ENCODE measurements at places on chromosomes 6 and 20.

- no peak for DNase-seq
These were observed at the start of gene TBX18 for GRCh38 chr6:84764332-84765049. Gene TBX18 (minus strand): TSS chr6:84764598. CDS start chr6:84764181, 417 bp downstream.

DNA sequence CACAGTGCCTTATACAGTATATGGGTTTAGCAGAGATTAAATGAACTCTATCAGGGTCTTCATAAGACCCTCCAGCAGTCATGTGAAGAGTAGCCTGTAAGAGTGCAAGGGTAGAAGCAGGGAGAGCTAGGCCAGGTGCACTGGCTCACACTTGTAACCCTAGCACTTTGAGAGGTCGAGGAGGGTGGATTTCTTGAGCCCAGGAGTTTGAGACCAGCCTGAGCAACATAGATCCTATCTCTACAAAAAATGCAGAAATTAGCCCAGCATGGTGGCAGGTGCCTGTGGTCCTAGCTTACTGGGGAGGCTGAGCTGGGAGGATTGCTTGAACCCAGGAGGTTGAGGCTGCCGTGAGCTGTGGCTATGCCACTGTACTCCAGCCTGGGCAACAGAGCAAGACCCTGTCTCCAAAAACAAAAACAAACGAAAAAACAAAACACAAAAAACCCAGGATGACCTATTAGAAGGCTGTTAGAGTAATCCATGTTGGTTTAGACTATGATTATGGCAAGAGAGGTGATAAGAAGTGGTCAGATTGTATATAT is 31.9 kb downstream of the NCOA3 start:
- DNase-seq = no peak

DNA sequence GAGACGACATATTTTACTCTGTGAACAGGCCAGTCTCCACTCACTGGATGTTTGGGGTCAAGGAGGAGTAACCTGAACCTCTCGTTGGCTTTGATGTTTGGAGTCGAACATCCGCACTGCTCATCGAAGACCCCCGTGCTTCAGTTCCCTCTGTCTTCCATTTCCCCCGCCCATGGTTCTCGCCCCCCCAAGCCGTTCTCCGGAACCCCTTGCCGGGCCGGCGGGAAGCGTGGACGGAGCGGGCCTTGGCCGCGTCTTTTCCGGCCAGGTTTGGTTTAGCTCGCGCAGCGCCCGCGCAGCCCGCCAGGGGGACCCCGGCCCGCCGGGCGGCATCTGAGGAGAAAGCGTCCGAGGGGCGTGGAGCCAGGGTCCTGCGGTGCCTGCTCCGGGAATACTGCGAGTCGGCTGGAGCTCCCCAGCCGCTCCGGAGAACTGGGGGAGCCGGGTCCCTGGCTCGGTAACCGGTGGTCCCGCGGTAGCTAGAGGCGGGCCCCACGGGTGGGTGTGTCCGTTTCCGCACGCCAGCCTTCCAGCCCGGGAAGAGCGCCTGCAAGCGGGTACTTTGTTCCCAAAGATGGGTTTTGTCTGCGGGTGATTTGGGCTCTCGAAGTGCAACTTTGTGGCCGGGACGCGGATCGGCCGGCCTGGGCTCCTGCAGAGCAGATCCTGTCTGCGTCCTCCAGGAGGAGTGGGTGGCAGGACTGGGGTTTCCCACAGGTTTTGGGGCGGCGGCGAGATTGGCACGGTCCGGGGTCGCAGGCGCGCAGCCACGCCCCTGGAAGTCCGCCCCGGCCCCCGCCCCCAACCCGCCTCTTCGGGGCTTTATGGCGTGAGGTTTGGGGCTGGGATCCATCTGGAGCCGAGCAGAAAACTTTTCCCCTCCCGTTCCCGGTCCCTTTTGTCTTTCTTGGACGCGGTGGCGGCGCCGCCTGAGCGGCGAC is at the start of gene TMEM200A:
TSS of gene TMEM200A (plus strand) at position 852 of the 941 bp plus-strand sequence. CDS start 74,406 bp downstream, outside the sequence.
- DNase-seq = peak; percentile 28

DNA sequence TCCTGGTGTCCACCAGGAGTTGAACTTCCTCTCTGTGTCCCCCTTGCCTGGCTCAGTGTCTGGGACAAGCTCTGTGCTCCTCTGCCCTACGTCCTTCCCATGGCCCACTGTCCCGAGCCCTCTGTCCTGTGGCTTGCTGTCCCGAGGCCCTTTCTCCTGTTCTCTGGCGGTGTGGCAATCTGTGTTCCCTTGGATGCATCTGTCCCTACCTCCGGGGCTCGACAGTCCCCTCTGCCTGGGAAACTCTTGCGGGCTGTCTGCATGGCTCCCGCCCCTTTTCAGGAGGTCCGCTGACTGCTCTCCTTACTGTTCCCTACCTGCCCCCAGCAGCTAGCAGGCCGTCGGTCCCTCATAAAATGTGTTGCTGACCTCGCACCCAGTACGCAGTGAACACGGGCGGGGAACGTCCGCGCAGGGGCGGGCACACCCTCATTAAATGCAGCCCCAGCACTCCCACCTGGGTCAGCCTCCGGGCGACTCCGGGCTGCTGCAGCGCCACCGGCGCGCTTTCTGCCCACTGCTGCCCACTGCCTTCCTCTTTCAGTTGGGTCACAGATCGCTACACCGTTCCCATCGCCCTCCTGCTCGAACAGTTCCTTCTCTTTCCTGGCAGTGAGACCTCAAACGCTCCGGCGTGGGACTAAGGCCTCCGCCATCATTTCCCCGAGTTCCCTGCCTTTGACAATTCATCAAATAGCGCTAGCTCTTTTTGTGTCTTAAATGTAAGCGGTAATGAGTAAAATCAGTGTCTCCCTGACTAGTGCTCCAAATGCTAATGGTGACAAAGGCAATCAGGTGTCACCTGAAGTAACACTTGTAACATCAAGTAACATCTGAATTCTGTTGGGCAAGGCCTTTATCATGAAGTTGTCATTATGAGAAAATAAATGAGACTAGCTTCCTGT is 60.5 kb downstream of the RSPH3 start:
- DNase-seq = no peak

DNA sequence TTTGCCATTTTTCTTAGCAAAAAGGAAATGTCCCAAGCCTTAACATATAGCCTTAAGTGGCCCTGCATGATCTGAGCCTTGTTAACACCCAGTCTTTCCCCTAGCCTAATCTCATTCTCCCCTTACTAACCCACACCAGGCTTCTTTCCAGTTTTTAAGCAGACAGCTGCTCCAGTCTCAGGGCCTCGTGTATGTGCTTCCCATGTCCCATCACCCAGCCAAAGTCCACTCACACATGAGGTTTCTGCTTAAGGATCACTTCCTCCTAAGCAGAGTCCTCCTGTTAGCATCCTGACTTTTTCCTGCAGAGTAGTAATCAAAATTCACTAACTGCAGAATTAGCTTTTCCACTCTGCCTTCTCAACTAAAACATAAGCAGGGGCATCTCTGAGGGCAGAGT is 96.1 kb downstream of the SMLR1 start:
- no peak for DNase-seq

DNA sequence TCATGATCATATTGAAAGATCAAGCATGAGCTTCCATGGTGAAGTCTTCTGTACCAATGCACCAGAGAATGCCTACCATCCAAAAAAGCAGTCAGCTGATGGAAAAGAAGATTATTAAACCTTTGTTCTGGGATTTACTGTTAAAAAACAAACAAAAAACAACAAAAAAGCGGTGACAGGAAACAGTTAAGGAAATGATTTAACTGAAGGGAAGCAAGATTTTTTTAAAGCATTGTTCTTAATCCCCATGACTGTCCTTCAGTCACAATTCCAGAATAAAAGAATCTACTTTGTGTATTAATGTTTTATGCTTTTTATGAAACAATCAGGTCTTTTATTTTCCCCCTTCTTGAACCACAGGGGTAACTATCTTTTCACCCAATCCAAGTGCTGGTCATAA is 23.9 kb downstream of the FAM162B start:
- no peak for DNase-seq

DNA sequence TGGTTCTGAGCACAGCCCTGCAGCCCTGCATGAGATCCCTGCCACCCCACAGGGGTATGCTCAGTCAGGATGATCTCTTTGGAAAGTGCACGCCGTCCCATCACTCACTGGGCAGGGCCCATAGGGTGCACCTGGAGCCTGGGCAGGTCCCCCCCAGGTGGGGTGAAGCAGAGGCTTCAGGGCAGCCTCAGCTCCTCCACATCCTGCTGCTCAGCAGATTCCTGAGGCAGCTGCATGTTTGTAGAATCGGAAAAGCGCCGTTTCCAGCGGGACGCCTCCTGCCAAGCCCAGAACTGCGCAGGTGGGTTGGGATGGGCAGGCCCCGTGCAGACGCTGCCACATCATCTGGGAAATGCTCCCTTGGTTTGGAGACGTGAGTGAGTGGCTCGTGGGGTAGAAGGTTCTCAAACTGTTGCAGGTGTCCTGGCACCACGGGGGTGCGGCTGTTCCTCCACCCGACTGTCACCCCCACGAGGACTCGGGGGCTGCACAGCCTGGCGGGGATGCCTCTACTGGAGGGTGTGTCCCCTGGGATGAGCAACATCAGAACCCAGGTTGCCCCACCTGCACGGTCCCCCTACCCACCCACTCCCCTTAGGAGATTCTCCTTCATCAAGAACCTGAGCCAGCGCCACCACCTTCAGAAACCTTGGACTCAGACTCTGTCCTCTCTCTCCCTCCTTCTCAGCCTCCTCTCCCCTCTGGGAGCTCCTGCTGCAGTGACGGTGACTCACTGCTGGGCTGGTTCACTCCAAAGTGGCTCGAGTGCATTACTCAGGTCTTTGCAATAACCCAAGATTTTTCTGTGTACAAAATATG is 334.1 kb downstream of the TAF4 start:
- DNase-seq = no peak

DNA sequence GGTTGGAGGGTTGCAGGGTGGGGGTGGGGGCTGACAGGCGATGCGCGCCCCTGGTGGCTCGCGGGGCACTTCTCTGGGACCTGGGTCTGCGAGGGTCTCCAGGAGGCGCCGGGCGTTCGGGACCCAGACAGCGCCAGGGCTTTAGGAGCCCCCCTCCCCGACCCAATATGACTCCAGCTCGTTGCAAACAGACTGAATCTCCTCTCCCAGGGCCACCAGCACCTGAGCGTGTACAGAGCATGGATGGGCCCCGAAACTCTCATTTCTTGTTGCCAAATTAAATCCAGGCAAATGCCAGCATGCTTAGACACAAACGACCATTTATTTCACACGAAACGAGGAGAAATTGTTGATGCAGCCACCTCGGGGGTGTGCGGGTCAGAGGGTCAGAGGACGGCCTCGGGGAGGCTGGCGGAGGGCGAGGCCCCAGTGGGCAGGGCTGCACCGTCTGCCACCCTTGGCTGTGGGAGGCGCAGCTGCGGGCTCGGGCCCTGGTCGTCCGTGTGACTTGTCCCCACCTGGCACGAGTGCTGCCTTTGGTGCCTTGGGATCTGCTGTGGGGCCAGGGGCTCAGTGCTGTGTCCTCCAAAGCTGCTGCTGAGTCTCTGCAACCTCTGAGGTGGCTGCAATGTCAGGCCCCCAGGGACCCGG is 20.9 kb upstream of the GATA5 start:
- no peak for DNase-seq

DNA sequence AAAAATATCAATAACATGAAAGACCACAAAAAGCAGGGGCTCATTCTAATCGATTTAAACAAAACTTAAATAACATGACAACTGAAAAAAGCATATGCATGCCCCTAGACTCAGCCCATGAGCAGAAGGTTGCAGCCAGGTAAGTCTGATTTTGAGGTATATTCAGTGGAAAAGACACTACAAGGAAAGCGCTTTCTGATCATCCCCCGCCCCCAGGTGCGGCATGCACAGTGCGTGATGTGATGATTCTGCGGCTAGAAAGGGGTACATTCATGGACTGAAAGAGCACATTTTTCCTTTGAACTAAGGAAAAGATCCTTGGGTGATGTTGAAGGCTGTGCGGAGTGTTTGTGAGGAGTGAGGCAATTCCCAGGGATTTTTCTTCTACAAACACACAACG is 16.9 kb upstream of the FOXC1 start:
- no peak for DNase-seq

- no peak for DNase-seq
These were observed 194.4 kb downstream of the KIF16B start for GRCh38 chr20:16378712-16379370.

GRCh38 chr6:107807196-107807811 is 16.8 kb downstream of the SCML4 start:
- DNase-seq = no peak

- no peak for DNase-seq
These were observed 26.1 kb downstream of the SRPK1 start for GRCh38 chr6:35894776-35895175.

- DNase-seq = no peak
These were observed 16.7 kb downstream of the TIAM2 start for GRCh38 chr6:155011809-155012291.

DNA sequence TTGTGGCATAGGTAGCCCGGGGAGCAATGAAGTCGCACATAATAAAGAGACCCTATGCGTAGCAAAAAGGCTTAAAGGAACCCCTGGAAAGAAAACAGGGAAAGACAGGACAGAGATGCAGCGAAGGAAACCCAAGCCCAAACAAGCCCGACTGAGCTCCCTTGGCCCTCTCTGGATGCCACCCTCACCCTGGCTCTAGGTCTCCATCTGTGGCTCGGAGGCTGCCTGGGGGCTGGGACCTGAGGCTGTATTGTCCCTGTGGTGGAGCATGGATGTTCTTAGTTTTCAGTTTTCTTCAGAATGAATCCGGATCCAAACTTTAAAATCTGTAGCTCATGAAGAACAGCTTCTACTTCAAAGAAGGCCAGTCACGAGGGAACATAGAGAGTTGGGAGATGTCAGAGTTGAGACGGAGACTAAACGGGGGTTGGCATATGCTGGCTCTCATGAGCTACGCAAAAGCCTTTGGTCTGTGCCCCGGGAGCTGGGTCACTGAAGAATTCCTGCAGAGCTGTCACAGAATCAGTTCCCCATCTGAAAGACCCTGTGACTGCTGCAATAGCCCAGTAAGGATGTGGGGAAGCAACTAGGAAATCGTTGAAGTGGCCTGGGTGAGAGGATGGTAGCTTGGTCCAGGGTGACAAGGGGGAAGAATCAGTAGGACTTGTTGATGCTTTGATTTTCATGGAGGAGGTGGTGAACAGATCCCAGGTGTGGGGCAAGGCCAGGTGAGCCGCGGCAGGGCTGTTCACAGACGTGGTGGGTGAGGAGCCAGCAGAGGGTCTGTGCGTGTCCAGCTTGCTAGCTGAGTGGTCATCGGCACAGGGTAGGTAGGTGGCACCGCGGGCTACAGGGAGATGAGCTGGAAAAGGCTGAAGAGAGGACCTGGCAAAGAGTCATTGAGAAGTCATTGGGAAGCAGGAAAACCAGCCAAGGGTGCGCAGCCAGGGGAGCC is 35.2 kb downstream of the SYNDIG1 start:
- no peak for DNase-seq

DNA sequence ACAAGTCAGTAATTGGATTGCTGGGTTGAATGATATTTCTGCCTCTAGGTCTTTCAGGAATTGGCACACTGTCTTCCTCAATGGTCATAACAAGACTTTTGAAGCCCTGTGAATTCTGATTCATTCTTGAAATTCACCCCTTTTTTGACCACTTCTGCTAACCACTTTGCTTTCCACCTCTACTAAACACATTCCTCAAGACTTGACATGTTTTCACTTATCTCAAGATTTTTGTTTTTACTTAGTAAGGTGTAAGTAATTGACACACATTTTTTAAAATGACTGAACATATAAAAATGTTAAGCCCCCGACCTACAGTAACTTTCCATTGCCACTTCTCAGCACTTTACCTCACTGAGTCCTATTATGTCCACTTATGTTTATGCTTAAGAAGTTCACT is 239.1 kb downstream of the GRM1 start:
- DNase-seq = no peak

Data from stimulated activated CD8-positive, alpha-beta memory T cell treated with anti-CD3 and anti-CD28 coated beads, Interleukin-15, amount 100 ng/mL, for 24 hours (primary cell).